ENCODE measurements at places on chromosomes 4 and X.
A peak's percentile ranks its signal among the peaks of the same experiment; 100 is the strongest.

DNA sequence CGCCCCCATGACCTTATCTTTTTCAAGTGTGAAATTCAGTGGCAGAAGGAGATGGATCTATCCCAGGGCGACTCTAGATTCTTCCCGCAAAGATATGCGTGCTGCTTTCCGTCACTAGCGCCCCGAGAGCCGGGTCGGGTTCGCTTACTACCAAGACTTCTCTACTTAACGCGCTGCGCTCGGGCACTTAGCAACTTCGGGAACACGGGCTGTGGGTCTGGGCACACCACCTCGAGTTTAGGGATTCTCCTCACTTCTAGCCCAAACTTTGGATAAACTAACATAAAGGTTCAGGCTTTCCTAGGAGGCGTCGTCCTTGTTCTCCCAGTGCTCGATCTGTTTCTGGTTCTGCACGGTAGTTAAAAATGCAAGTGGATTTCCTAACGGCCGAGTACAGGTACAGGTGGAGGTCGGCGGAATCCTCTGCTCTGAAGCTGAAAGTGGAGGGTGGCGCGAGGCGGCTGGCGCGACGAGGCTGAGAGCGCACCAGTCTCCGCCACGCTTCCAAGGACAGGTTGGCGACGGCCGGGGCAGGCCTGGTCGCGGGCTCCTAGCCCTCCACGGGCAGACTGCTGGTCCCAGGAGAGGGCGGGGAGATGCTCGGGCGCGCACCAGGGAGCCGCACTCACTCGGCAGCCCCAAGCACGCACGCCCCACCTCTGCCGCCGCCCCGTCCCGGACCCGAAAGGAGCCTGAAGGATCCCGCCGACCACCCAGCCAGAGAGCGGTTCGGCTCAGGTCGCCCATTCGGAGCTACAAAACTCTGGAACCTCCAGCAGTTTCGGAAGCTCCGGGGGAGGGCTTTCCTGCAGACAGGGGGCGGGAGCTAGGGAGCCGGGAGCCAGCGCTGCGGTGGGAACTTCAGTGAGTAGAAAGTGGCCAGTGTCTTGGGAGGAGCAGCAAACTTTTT lies 100.8 kb upstream of the TENM3 start:
- DNase-seq, result peak; percentile 47

GRCh38 chr4:174457468-174457867 lies 64.8 kb downstream of the HPGD start:
- no peak for DNase-seq

GRCh38 chr4:159980826-159981468 lies 878.1 kb downstream of the RAPGEF2 start:
- no peak for DNase-seq

GRCh38 chr4:3677748-3678070 lies 88.5 kb upstream of the ADRA2C start:
- DNase-seq, result no peak

DNA sequence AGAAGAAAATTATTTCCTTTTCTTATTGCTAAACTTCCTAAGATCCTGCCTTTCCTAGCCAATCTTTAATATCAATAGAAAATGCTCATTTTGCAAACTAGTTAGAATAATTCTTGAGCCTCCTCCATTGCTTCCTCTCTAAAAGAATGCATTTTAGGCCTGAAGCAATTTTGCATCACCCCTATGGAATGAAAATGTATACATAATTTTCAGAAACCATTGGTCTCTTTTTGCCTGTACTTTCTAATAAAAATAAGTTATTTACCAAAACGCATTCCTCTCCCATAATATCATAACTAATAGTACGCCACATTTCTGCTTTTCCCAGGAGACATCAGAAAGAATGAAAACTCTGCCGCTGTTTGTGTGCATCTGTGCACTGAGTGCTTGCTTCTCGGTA lies 1.7 kb downstream of the MUC7 start:
- no peak for DNase-seq

DNA sequence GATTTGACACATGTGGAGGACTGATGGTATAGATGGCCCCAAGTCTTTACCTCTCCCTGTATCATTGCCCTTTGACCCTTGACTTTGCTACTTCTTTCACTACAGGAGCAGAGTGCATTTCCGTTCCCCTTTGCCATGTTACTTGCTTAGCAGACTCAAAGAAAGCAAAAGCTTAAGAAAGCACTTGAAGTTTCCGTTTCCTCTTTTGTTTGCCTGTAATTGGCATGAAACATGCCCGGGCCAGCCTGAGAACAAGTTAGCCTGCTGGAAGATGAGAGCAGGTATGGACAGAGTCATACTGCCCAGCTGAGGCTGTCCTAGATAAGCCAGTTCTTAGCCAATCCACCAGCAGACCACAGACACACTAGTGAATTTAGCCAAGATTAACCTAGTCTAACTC lies 206.0 kb downstream of the BCOR start:
- DNase-seq, result no peak

GRCh38 chrX:35076061-35076460 lies 133.5 kb downstream of the FAM47B start:
- DNase-seq, result no peak

- no peak for DNase-seq
These were observed 434.9 kb downstream of the ARHGAP24 start for GRCh38 chr4:85909851-85910250.

DNA sequence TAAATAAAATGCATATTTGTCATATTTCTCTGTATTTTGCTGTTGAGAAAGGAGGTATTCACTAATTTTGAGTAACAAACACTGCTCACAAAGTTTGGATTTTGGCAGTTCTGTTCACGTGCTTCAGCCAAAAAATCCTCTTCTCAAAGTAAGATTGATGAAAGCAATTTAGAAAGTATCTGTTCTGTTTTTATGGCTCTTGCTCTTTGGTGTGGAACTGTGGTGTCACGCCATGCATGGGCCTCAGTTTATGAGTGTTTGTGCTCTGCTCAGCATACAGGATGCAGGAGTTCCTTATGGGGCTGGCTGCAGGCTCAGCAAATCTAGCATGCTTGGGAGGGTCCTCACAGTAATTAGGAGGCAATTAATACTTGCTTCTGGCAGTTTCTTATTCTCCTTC lies 3.3 kb downstream of the HTT start:
- DNase-seq, result no peak

- no peak for DNase-seq
These were observed 364.6 kb downstream of the ZIC3 start for GRCh38 chrX:137930533-137930932.

- no peak for DNase-seq
These were observed 23.7 kb downstream of the MAGEB1 start for GRCh38 chrX:30270639-30271038.

DNA sequence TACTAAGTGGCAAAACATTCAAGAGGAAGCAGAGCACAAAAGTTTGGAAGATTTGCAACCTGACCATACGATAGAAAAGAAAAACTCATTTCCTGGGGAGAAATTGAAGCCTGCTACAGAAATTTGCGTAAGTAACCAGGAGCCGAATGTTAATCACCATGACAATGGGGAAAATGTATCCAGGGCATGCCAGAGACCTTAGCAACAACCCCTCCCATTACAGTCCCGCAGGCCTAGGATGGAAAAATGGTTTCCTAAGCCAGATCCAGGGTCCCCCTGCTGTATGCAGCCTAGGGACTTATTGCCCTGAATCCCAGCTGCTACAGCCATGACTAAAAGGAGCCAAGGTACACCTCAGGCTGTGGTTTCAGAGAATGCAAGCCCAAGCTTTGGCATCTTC lies 472.2 kb upstream of the KLHL4 start:
- no peak for DNase-seq

GRCh38 chr4:165059386-165059785 lies 5.7 kb downstream of the TRIM75 start:
- DNase-seq, result no peak

DNA sequence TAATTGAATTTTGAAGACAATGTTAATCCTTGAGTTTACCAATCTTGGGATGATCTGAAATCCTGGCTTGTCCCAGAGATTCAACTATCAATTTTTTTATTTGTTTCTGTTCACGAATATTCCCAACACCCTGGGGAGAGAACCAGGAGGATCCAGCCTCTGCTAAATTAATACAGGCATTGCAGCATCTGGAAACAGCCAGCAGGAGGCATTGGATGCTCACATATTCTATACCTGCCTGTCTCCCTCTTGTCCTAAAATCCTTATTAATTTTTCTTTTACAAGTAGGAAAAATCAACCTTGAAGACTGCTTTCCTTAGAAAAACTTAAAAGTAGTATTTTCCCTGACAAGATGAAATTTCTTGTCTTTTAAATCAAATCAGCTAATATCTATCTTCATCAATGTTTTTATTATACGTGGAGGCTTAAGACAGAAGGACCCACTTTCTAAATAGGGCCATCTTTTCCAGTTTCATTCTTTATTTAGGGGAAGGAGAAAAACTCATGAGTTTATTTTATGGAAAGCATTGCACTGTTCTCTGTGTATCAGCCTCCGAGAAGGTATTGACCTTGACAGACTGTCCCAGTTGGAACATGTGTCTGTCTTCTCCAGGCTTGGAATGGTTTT lies 102.4 kb downstream of the CLNK start:
- DNase-seq, result peak; percentile 51

GRCh38 chr4:144699565-144699964 lies 53.6 kb downstream of the HHIP start:
- no peak for DNase-seq

DNA sequence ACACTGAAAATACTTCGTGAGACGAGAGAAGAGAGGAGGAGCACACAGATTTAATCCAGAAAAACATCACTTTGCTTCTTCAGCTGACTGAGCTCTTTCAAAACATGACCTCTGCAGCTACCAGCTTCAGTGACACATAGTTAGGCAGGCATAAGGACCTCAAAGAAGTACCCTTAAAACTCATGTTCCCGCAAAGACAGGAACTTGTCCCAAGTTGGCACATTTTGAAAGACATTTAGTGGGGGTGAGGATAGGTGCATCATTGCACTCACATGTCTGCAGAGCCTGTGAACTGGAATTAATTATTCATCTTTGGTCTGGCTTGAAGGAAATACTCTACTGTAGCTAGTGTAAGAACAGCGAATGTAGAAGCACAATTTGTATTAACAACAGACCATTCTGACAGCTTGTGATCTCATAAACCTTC lies 221.8 kb downstream of the MGST2 start:
- no peak for DNase-seq

- no peak for DNase-seq
These were observed 12.2 kb upstream of the FAM149A start for GRCh38 chr4:186092296-186092695.

- no peak for DNase-seq
These were observed 84.6 kb upstream of the TRIM2 start for GRCh38 chr4:153119626-153120025.
